ENCODE measurements at places on chromosomes 6 and 20. TPM values are rescaled to one million over a fixed set of nuclear protein-coding genes. Genes with fewer than 3 reads are reported as not detected.

TAB2 gene
- total RNA-seq = 64.8 TPM

TP53INP2 gene
- 4.6 TPM for total RNA-seq

NKX2-2 gene
- not detected for total RNA-seq

SLC17A9 gene
- 78.7 TPM for total RNA-seq

DZANK1 gene
- total RNA-seq = 1.4 TPM

MEI4 gene
- total RNA-seq = not detected

B3GALT4 gene
- 3.6 TPM for total RNA-seq

MYMX gene
- not detected for total RNA-seq

SOBP gene
- 0.77 TPM for total RNA-seq

SYCP2 gene
- total RNA-seq = 3.9 TPM

SLC22A23 gene
- 0.34 TPM for total RNA-seq

HLA-DOA gene
- total RNA-seq = 6.4 TPM

TRAPPC3L gene
- not detected for total RNA-seq

PNPLA1 gene
- total RNA-seq = not detected

BPIFB4 gene
- not detected for total RNA-seq

NT5E gene
- 5.2 TPM for total RNA-seq

FOXC1 gene
- not detected for total RNA-seq

FILIP1 gene
- 0.07 TPM for total RNA-seq

THBS2 gene
- total RNA-seq = not detected

PTK6 gene
- total RNA-seq = 0.18 TPM

MCHR2 gene
- total RNA-seq = not detected

ZNF165 gene
- 3.6 TPM for total RNA-seq

TMC2 gene
- not detected for total RNA-seq

GPLD1 gene
- total RNA-seq = 0.72 TPM
